ENCODE measurements at places on chromosomes 7 and 10.

DNA sequence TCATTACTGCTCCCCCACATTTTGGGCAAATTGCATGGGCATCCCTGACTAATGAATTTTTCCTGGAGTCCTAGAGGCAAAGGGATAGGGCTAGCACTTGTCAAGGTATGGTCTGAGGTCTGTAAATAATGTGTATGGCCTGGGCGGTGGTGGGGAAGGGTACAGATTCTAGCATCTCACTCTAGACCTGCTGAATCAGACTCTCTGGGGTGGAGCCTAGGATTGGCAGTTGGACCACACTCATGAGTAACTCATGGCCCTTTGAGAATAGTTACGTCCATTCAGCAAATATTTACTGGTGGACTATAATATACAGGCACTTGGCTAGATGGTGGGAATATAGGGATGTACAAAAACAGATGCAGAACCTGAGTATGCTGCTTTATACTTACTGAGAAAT lies 118.0 kb downstream of the CELF2 start:
- H3K27ac ChIP-seq, result no peak overlapping the region
- DNase-seq, result no peak
- H3K4me1 ChIP-seq, result peaks cover 13% of the 10 kb centered on the region
- H3K27me3 ChIP-seq, result no peaks in the 10 kb centered on the region

- no peak within 1 kb of the TSS for H3K27ac ChIP-seq
- H3K4me3 ChIP-seq, result no peak within 1 kb of the TSS
- H3K27me3 ChIP-seq, result no peaks in the 10 kb centered on the region
- no peaks in the 10 kb centered on the region for H3K4me1 ChIP-seq
- no peak for DNase-seq
These were observed at the start of gene ADGRA1 for GRCh38 chr10:133087679-133088178. ADGRA1 (plus strand) TSS chr10:133087924; CDS start chr10:133088910, 986 bp downstream.

DNA sequence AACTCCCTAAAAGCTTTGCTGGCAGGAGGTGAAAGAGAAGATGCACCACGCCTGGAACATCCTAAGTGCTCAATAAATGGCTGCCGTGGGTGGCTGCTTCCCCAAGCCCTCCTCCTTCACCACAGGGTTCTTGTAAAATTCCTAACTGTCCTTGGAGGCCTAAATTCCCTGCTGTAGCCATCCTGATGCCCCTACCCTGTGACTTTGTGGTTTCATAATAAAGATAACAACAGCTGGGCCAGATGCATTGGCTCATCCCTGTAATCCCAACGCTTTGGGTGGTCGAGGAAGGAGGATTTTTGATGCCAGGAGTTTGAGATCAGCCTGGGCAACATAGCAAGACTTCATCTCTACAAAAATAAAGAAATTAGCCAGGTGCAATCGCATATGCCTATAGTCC lies 341.8 kb downstream of the ANKRD30A start:
- H3K4me1 ChIP-seq, result no peaks in the 10 kb centered on the region
- no peak overlapping the region for H3K27ac ChIP-seq
- H3K4me3 ChIP-seq, result no peak overlapping the region
- no peaks in the 10 kb centered on the region for H3K27me3 ChIP-seq
- no peak for DNase-seq
- no peaks in the 10 kb centered on the region for H3K36me3 ChIP-seq

DNA sequence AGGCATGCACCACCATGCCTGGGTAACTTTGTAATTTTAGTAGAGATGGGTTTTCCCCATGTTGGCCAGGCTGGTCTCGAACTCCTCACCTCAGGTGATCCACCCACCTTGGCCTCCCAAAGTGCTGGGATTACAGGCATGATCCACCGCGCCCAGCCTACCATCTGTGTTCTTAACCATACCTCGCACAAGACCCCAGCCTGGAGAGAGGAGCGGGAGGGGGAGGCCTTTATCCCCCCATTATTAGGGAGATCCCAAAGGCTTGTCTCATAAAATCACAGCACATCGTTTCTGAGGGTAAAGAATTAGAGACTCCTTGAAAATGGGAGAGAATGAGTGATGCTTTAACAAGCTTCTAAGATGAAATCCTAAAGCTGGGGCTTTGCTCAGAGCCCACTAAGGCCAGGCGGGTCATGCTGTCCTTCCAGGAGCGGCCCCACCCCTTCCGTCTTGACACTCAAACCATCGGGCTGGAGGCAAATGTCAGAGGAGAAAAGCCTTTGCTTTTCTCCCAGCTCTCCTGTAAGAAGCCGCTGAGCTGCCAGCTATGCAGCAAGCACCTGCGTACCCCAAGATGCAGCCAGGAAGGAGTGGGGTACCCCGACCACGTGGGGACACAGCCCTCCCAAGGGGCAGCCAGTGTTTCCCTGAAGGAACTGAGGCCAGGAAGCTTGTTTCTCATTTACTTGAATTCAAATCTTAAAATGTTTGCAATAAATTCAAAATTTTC lies 339.7 kb downstream of the PTPRN2 start:
- no peak overlapping the region for H3K4me3 ChIP-seq
- no peaks in the 10 kb centered on the region for H3K4me1 ChIP-seq
- no peak for DNase-seq
- no peaks in the 10 kb centered on the region for H3K27me3 ChIP-seq
- no peaks in the 10 kb centered on the region for H3K36me3 ChIP-seq
- no peak overlapping the region for H3K27ac ChIP-seq

DNA sequence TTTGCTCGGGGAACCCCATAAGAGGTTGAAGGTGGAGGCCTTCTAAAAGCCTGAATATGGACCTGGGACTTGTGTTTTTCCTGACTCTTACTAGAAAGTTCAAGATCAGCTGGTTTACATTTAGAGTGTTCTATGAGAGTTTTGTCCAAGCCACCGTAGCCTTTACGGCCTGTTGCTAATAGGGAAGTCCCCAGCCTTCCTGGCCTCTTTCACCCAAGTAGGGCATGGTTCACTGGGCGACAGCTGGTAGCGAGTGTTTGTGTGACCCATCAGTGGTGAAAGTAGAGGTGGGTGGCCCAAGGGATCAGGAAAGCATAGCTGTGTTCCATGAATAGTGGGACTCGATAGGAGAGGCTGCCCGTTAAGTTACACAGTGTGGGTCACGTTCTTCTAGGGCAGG lies 60.1 kb downstream of the RABGEF1 start:
- H3K36me3 ChIP-seq, result peaks cover 36% of the 10 kb centered on the region
- H3K4me3 ChIP-seq, result no peak overlapping the region
- DNase-seq, result no peak
- H3K27ac ChIP-seq, result no peak overlapping the region

DNA sequence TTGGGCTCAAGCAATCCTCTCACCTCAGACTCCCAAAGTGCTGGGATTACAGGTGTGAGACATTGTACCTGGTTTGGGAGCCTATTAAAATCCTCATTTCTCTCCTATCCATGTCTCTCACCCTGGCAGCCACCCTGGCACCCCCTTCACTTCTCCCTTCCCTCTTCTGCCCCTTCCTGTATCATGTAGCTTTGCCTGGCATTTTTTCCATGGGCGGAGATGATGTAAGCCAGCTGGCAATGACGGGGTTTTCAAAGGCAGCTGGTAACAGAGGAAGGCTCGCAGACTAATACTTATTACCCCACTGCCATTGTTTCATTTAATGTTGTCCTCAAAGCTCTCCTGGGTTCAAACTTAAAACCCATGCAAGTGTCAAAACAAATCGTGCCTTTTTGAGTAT lies 61.9 kb downstream of the RGS10 start:
- H3K4me1 ChIP-seq, result peaks cover 28% of the 10 kb centered on the region
- no peaks in the 10 kb centered on the region for H3K36me3 ChIP-seq

Data from CD8-positive, alpha-beta memory T cell (primary cell).